Germinal center (tissue), 1 donor: ENCODE measurements at places on chromosomes 12 and 14.

- no peak for DNase-seq
Measured at GRCh38 chr14:71959055-71959454, 26.8 kb downstream of the RGS6 start.

DNA sequence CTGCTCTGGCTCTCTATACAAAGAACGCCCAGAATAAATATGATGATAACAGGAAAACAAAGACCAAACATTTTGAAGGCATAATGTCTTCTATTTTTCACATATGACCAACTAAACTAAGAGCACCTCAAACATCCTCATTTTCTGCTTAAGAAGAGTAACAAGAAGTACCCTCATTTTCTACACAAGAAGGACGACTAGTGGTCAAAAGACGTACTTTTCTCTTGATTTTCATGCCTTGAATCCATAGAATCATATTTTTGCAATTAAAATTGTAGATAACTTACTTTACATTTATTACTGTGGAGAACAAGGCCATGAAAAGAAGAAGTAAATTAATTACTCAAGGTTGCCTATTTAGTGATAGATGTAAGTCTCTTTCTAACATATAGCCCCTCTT, 358.6 kb downstream of the DUSP6 start:
- no peak for DNase-seq

DNA sequence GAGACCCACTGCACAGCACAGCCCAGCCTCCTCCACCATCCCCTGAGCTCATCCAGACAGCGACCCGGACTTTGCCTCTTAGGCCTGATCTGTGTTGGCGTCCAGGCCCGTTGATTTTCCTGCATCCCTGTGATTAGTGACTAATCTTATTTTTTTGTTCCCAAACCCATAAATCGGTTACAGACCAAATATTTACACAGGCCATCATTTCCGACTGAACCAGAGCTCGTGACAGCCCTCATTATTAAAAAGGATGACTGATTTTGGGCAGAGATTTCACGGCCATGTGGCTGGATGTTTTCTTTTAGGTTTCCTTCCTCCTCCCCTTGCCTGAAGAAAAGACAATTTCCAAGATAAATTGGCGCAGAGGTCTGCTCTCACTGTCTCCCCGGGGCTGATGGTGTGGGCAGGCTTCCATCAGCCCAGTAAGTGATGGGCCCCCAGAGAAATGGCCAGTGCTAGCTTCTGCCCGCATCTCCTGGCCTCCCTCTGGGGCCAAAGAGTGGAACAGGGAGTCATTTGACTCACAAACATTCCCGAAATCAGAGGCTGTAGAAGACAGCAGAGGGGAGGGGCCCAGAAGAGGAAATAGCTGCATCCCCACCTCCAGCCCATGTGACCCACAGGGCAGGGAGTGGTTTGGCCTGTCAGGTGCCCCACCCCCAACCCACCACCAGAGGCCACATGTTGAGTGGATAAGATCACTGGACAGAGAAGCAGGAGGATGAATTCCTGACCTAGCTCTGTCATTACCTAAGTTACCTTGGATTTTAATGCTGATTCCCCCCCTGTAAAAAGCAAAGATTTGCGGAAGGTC, 283.5 kb downstream of the KSR2 start:
- no peak for DNase-seq

GRCh38 chr14:69985463-69985862, 106.2 kb downstream of the SMOC1 start:
- DNase-seq = no peak

DNA sequence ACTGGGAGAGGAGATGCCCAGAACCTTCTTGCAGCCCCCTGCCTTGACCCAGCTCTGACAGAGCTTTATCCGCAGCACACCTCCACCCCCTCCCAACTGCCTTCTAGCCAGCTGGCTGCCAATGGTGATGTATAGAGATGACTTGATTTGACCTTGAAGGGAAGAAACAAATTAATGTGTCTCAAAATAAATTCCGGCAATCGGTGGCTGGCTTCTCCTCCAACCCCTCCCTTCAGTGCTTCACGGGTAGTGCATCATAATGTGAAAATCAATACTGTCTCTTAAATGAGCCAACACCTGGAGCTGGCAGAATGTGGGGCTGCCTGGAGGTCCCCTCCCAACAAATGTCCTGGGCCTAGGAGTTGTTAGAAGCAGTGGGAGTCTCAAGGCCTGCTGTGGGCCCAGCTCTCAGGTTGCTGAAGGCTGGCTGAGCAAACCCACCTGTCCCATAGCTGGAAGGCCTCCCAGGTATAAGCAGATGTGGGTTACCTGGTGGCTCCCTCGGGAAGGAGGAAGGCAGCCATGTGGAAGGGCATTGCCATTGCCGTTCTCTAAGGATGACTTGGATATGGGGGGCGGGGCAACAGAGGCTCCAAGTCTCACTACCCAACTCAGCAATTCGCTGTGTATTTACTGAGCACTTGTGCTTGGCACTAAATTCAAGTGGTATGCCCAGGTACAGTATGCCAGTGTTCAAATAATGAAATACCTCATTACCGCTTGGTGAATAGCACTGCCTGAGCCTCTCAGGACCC, 23.2 kb downstream of the HSPB8 start:
- no peak for DNase-seq

- no peak for DNase-seq
Measured at GRCh38 chr14:31286456-31287293, 79.1 kb upstream of the HECTD1 start.

DNA sequence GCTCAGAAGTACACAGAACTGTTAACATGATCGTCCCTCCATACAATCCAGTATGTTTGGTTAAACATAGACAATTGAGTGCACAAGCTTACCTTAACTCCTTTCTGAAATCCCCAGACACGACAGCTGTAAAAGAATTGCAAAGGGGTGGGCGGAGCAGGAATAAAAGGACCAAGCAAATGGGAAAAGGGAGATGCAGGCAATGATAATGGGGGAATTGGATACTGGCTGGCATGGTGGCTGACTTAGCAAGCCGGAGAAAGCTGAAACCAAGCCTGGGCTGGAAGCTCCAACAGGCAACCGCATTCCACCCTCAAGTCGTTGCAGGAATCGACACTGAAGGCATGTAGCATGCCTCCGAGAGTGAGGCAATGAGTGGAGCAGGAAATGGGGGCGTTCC, 96.8 kb upstream of the TMEM132C start:
- DNase-seq = no peak

DNA sequence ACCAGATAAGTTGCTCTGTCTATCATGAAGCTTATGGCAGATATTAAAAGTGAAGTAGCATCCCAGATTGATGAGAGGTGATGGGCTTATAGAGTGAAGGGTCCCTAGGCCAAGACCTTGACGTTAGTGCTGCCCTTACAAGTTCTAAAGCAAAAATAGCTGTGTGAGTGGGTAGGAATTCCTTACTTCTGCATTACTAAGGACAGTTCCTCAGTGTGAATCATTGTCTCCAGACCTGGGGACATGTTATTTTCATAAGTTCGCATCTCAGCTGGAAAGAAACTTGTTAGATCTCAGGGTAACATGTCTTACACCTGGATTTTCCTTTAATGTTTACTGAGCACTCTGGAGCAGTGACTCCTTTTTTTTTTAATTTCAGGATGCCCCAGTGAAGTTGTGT, 28.7 kb downstream of the MAPKAPK5 start:
- DNase-seq = no peak

DNA sequence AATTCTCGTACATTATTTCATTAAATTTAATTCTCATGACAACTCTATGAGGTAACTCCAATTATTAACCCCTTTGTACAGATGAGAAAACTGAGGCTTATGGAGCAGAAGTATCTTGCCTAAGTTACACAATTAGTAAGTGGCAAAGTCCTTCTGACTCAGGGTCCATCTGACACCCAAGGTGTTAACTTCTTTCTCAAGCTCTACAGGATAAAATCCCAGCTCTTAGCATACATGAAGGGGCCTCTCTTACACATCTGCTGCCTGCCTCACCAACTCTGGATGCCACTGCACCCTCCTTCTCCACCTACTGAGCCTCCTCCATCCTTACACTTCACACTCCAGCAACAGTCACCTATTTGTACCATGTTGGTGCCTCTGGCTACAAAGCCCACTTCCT, 4.3 kb upstream of the KRT72 start:
- DNase-seq = no peak

- DNase-seq = peak; percentile 67
Measured at GRCh38 chr14:21106498-21107282, 5.8 kb downstream of the TMEM253 start.

GRCh38 chr14:55332654-55333570, 61.7 kb downstream of the FBXO34 start:
- DNase-seq = no peak

GRCh38 chr12:6180268-6181051, 19.7 kb upstream of the CD9 start:
- no peak for DNase-seq

- DNase-seq = no peak
Measured at GRCh38 chr12:131075194-131075593, 121.5 kb downstream of the ADGRD1 start.

DNA sequence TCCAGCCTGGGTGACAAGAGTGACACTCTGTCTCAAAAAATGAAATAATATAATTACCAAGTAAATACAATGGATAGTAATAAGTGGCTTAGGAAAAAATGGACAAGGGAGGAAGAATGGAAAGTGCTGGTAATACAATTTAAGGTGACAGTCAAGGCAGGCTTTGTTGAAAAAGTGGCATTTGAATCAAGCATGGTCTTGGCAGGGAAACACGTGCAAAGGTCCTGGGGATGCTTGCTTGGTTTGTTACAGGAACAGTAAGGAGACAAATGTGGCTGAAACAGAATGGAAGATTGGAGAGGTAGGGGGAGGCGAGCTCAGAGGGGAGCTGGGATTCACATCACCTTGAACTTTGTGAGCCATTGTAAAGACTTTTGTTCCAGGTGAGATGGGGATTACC, 153.2 kb downstream of the TMEM132C start:
- no peak for DNase-seq

DNA sequence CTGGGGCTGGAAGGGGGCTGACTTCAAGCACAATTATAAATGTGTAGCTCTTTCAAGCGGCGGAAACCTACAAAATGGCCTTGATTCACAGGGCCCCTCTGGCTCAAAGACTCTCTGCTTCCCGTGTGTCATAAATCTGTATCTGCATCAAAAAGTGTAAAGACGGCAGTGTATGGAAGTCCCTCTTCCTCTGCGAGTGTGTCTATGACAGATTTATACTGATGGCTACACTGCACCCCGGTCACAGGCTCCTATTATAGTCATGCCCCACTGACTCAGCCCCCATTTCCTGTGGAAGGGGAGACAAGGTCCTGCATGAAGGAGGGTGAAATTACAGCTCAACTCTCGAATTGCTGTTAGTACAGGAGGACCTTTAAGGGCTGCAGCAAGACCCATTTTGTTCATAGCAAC, 68.6 kb downstream of the HMGA2 start:
- DNase-seq = no peak

- peak; percentile 2 for DNase-seq
Measured at GRCh38 chr14:88729159-88729558, 63.6 kb downstream of the EML5 start.

- no peak for DNase-seq
Measured at GRCh38 chr14:87691042-87691881, 301.7 kb downstream of the GALC start.

- DNase-seq = no peak
Measured at GRCh38 chr12:54370171-54370730, 6.0 kb upstream of the GPR84 start.

DNA sequence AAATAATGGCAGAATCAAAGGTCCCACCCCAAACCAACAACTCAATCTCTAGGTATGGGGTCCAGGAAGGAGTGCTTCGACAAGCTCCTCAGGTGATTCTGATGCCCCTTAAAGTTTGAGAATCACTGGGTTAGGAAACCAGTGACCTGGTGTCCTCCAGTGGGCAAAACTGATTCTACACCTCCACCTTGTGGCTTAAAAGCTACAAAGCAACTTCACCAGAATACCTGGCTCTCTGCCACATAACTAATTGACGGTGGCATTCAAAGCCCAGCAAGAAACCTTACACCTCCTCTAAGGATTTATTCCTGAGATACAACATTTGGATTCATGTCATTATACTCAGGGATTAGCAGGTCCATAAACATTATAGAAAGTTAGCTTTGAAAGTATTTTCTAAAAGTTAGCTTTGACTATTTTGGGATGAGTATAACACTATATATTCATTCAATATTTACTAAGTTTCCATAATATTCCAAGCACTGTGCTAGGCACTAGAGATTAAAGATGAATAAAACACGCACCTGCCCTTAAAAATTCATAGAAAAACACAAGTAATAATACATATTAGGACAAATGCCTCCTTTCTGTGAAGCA, 45.4 kb downstream of the DCAF5 start:
- DNase-seq = peak; percentile 20

- no peak for DNase-seq
Measured at GRCh38 chr14:62468946-62469345, 576.3 kb downstream of the KCNH5 start.

DNA sequence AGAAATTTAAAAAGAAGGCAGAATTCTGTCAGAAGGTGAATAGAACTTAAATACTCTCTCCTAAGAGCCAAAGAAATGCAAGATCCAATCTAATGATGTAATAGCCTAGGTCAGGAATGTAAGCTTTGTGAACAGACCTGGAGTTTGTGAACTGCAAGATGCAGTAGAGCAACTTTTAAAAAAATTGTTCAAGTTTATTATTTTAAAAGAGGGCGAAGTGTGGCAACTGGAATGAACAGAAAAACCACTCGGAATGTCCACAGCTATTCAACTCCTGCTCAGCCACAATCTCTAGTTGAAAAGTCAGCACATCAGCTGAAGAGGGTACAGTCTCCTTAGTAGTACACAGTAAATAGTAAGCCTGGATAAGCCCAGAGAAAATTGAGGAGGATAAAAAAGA, 228.8 kb downstream of the PPFIA2 start:
- DNase-seq = no peak

GRCh38 chr12:40376533-40377267, 151.9 kb downstream of the LRRK2 start:
- DNase-seq = no peak

- DNase-seq = no peak
Measured at GRCh38 chr14:95493503-95493902, 22.9 kb downstream of the SYNE3 start.
